ENCODE measurements at places on chromosomes 6 and 20.

DNA sequence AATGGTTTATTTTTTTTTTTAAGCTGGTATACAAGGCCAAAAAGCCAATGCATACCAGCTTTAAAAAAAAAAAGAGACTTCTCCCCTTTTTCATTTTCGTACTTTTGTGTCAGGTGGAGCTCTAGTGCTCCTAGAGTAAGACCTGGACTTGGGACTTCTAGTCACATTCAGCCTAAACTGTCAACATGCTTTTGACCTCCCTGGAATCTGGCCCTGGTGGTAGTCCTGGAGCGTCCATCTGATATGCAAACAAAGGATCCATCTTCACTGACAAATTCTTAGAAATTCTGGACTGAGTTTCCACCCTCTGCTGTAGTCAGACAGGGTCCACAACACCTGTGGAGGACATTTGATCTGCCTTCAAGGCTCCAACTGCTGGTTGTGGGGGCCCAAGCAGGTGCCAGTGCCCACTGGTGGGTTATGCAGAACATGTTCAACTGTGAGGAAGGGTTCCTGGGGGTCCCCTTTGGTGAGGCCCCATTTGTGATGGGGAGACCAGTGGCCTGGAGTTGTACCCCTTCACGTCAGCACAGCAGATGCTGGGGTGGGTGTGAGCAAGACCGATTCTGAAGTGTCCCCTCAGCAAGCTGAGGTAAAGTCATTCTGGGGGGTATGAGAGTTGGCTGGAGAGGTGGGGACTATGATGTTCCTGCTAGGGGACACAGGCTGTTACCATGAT, 12.6 kb upstream of the PCMTD2 start:
- DNase-seq: no peak

- no peak for DNase-seq
These were observed 295.1 kb upstream of the AGPAT4 start for GRCh38 chr6:161568885-161569456.

DNA sequence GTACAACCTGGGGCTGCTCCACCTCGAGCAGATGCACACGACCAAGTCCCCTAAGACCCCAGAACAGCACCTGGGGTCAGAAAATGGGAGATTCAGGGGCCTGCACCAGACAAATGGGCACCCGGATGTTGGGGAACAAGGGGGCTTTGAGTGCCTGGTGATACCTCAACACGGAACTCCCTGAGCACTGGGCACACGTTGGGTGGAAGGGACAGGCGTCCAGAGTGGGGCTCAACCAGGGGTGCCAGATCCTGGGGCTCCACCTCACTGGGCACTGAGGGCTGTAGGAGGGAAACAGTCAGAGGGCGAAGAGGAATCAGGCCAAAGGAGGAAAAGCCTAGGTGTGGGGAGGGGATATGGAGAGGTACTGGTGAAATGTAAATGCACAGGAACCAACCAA, 33.5 kb upstream of the SPAG4 start:
- DNase-seq: no peak

DNA sequence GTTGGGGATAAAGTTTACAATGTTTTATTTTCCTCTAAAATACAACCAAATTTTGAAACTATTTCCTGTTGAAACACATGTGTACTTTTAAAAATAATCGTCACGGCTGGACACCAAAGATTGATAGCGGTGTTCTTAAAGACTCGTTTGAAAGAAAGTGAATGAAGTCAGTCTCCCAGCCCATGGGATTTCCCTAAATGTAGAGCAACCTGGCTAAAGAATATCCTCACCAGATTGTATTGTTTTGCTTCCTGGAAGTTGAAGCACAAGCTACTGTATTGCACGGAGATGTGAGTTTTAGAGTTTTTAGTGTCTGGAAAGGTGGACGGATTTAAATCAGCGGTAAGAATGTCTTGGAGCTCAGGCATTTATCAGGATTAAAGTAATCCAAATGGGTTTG, 189.5 kb downstream of the THBS2 start:
- DNase-seq: no peak

DNA sequence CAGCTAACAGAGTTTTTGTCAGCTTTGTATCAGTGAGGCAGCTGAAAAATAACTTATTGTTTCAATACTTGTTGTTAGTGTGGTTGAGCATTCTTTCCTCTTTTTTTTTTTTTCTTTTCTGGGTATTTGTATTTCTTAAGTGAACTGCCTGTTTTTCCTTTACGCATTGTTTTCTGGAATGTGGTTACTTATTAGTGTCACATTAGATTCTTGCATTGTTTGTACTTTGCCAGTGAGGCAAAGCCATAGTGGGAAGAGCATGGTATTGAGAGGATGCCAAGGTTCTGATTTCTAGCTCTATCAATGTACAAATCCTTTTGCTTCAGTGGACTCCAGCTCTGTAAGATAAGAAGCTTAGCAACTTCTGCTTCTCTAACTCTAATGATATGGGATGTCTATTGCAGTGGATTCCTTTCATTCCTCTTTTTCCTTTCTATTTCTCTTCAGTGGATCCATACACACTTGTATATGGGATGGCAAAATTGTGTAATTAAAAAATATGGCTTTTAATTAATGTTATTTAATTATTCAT, 3.9 kb downstream of the CDKAL1 start:
- DNase-seq: no peak

- no peak for DNase-seq
These were observed 6.4 kb upstream of the LY86 start for GRCh38 chr6:6582131-6582530.

- DNase-seq: no peak
These were observed 25.8 kb upstream of the FABP7 start for GRCh38 chr6:122753688-122754056.

DNA sequence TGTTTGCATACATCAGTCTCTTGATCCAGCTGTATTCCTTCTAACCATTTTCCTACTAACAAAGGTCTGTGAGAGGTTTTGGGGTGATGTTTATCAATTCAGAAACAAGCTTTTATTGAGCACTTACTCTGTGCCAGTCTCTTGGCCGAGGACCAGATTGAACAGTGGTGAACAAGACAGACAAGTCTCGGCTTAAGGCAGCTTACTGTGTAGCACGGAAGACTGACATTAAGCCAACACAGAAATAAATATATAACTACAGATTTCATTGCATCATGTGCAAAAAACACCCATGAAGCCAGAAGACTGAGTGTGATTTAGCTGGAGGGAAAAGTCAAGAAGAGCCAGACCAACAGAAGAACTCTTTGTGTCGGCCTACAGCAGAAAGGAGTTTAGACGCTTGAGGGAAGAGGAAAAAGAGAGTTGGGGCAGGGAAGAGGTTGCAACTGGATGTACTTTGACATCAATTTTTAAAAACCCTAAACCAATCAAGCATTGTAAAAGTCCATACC, 549.6 kb upstream of the CITED2 start:
- no peak for DNase-seq

DNA sequence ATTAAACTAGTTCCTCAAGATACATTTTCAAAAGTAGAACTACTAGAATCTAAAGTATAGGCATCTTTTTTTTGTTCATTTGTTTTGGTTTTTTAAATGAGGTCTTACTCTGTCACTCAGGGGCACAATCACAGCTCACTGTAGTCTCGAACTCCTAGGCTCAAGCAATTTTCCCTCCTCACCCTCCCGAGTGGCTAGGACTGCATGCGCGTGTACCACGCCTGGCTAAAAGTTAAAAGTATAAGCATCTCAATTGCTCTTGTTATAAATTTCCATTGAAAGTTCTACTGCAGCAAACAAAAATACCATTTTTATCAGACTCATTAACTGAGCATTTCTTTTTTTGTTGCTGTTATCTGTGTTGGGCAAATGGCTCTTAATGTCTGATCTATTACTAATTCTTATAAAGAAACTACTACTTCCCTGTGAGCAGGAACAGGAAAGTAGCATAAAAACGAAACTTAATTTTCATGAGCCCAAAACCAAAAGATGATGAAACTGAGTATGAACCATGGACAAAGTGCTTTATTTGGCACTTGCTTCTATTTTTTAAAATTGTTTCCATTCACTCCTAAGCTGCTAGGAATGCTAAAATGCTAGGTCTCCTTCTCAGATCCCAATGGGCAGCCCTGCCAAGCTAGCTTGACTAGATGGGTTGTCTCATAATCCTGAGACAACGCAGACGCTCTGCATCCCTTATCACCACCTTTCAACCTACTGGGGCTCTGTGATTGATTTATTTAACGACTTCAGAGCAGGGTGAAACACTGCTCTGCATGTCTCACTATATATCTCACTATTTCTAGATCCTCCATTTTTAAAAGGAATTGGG, 36.9 kb downstream of the TRPC4AP start:
- DNase-seq: no peak

DNA sequence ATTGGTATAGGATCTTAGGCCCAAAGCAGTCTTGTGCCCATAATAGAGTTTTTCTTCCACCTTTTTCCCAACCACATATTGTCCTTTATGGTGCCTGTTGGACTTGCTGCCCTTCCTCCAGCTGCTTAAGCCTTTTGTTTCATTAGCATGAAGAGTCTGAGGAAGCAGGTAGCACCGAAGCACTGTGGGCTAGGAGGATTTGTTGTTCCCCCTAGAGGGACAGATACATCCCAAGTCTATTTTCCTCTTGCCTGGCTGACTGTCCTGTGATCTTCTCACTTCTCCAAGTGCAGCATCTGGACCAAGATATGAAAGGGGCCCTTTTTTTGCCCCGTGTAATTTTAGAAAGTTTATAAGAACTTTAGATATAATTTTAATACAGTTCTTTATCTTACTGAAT, 50.7 kb upstream of the COL10A1 start:
- DNase-seq: no peak

- DNase-seq: no peak
These were observed 13.9 kb downstream of the PLCB4 start for GRCh38 chr20:9082741-9083140.

DNA sequence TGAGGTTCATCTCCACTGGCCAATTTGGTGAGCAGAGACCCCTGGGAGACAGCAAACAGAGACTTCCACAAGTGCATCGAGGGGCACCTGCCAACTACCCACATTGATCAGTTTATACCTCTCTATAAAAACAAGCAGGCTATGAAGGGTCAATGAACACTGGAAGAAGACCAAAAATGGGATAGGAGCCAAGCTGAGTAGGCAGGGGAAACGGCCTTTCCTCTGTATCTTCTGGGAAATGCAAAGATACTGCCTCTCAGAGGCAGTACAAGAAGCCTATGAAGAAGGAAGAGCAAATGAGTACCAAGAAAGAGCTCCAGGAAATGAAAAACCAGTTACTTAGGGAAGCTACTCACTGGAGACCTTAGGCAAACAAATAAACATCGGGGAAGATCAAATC, 247.7 kb downstream of the GMDS start:
- no peak for DNase-seq

GRCh38 chr6:66198062-66198624, 491.1 kb upstream of the EYS start:
- no peak for DNase-seq

DNA sequence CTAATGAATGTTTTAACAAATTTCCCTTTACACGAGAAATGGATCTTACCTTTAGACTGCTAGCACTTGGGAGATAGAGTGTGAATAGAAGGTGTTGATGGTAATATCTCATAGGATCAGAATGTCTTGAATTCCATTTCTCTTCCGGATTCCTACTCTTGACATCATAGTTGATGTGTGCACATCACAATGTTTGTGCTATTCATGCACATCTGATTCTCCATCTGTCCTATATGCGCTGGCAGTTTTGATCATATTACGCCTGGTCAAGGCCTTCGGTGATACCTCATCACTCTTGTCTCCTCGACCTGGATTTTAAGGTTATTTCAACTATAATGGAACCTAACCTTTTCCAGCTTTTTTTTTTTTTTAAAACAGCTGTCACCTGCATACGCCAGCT, 16.8 kb upstream of the ACAT2 start:
- DNase-seq: no peak

DNA sequence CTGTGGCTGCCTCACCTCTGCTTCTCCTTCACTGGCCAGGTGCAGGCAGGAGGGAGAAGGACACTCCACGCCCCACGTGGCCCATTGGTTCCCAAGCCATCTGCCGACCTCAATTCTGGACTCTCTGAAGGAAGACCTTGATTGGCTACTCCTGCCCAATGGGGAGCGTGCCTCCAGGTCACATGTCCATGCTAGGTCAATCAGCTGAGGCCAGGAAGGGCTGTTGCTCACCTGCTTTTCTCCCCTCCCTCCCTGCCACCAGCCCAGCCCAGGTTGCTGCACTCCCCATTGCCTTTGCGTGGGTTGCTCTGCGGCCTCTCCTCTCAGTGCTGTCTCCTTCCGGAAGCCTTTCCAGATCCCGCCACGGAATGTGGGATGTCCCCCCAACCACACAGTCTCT, 21.9 kb upstream of the CDH4 start:
- no peak for DNase-seq

GRCh38 chr20:42110301-42110700, 492.1 kb upstream of the CHD6 start:
- no peak for DNase-seq

- DNase-seq: no peak
These were observed 2.0 kb upstream of the LGSN start for GRCh38 chr6:63321821-63322220.

GRCh38 chr20:44481719-44482416, 6.2 kb downstream of the TTPAL start:
- no peak for DNase-seq

- DNase-seq: no peak
These were observed 101.4 kb downstream of the SLX4IP start for GRCh38 chr20:10536531-10536930.

GRCh38 chr6:170444811-170445211, 108.3 kb downstream of the PSMB1 start:
- no peak for DNase-seq

DNA sequence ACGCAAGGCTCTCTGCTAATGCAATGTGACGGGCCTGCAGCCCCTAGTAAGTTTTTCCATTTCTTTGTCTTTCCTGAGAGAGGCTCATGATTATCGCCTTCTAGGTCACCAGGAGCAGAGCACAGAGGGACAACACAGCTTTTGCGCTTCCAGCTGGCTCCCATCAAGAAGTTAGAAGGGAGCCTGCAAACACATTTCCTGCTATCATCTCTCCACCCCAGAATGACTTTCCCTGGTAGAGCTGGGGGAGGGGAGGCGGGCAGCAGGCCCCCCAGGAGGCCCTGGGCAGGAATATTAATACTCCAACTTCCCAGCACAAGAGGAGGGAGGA, 35.7 kb upstream of the CCDC167 start:
- no peak for DNase-seq

- no peak for DNase-seq
These were observed 188.5 kb downstream of the CDH4 start for GRCh38 chr20:61440548-61441055.

DNA sequence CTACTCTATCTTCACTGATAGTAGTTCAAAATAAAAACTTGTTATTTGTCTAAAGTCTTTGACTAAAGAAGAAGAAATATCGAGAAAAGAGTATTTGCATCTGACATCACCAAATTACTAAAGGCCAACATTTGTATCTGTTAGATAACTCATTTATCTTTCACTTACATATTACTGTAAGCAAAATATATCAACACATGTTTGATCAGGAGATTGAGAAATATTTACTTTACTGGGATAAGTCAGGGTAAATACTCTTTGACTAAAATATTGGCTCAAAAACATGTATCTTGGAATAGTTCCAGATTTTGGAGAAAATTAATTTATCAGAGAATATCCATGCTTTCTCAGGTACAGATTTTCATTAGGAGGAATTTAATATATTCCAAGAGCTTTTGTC, 306.0 kb downstream of the TENT5A start:
- DNase-seq: no peak

- DNase-seq: no peak
These were observed 51.6 kb upstream of the OGFRL1 start for GRCh38 chr6:71236926-71237434.

Data from activated naive CD4-positive, alpha-beta T cell (primary cell).